Right cardiac atrium (tissue), 5 donors: ENCODE measurements at places on chromosomes 13 and 19. TPM values are rescaled to one million over a fixed set of nuclear protein-coding genes. Genes with fewer than 3 reads are reported as not detected.
A peak's percentile ranks its signal among the peaks of the same experiment; 100 is the strongest.

DNA sequence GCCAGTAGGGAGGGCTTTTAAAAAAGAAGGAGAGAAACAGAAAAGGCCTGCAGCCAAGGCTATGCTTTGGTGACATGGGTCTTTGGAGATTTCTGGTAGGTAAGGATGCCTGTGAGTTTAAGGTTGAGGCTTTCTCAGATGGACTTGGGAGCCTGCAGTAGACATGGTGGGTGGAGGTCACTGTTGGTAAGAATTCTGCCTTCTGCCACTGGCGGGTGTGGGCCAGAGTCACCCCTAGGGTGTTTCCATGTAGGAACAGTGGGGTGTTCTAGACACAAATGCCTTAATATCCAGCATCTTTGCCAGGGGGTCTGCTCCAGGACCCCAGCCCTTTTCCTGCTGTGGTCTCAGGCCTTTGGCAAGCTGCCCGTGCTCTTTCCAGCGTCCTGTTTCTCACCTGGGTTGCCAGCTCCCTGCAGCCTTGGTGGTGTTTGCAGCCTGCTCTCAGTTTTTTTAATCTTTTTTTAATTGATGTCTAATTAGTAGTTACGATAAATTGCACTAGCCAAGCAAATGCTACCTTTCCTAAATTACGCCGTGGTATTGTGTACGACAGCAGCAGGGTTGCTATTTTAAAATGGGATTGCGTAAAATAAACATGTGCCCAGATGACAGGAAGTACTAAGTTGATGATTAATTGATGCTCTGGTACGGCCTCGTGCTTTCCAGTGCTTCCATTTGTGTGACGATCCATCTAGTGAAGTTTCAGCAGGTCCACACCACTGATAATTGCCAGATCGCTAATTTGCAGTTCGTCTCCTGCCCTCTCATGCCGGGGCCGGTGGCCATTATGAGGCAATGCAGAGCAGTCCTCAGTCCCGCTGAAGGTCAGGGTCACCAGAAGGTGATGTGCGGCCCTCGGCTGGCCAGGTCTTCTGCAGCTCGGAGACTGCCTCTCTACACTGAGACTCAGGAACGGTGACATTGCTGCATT is 35.3 kb upstream of the NPAS1 start:
- peak; percentile 51 for DNase-seq

The ZNF223 gene
- total RNA-seq: 3.2 TPM

DNA sequence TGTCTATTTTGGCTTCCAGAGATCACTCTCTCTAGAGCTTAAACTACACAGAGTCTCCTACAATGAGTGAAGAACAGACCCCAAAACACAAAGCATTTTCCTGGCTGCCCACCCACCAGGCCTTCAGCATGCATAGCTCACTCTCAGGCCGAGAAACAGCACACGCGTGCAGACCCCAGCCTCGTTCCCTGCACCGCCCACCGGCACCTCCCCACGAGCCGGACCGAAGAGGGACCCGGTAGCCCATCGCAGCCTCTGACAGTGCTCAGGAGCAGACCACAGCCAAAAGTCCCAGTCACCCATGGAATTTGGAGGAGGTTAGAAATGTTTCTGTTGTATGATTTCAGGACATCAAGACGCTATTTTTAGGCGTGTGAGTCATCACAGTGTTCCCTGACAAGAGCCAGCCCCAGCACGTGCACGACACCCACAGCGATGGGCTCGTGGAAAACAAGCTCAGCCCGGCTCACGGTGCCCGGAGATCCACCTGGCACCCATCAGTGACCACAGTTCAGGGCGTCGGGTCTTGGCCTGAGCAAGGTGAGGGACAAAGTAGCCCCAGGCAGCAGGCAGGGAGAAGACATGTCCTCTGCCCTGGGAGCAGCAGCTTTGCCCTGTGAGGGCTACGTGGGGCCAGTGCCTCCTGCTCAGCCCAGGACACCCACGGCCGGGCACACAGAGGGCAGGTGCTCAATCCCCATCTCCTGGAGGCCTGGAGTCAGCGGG is 50.1 kb upstream of the SPACA7 start:
- peak; percentile 35 for DNase-seq

The FCER2 gene
- not detected for total RNA-seq

GRCh38 chr13:106917024-106917571 is 349.2 kb upstream of the ARGLU1 start:
- DNase-seq: peak; percentile 78

- DNase-seq: no peak
These were observed 757 bp downstream of the CCDC124 start for GRCh38 chr19:17933414-17934129.

GRCh38 chr13:110562036-110562597 is 595 bp upstream of the RAB20 start:
- DNase-seq: no peak

The SERP2 gene
- 19.4 TPM for total RNA-seq

DNA sequence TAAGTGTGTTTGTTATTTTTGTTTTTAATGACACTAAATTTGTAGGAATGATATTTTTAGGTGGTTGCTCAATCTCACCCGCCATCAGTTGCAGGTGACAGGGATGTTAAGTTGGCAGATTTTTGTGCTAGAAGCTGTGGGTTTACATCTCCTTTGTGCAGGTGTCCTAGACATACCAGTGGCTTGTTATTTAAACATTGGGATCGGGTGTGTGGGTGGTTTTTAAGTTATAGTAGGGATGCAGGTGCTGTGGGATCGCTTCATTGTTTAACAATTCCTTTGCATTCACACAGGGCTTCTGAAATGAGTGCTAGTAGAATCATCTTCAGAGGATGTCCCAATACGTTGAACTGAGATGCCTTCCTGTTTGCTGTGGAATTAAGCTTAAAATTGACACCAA is 100.0 kb downstream of the SHISA2 start:
- DNase-seq: no peak

DNA sequence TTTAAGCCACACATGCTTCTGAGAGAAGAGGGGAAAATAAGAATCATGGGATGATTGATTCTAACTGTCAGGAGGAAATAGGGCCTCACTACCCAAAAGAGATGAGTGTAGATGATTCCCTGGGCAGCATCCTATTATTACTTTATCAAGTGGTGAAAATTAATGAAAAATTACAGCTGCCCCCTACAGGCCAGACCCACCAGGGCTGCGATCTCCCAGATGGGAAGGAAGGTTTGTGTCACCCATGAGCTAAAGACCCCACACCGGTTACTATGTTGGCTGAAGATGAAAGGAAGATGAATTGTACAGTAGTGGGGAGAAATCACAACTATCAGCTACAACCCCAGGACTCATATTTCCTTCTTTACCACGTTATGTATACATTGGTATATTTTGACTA is 49.5 kb downstream of the RFC3 start:
- no peak for DNase-seq

GRCh38 chr19:45595814-45596213 is 6.2 kb downstream of the GPR4 start:
- no peak for DNase-seq

The CTXN1 gene
- total RNA-seq: not detected

DNA sequence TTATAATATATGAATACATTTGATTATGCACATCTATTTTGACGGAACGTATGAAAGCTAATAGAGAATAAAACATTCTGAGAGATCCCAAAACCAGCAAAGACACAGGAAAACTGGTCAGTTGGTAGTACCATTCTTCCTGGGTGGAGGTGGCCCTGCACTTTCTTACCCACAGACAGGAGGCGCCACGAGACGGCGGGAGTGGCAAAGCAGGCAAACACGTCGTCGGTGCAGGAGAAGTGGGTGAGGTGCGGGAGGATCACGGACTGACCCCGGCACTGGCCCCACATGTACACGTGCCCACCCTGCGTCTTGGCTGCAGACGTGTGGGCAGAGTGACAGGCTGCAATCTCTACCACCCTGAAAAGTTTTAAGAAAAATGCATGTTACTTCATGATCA is 36.1 kb downstream of the RCBTB1 start:
- no peak for DNase-seq

- DNase-seq: no peak
These were observed 15.3 kb downstream of the COLGALT1 start for GRCh38 chr19:17570791-17571190.

GRCh38 chr13:34376483-34376882 is 558.5 kb downstream of the RFC3 start:
- no peak for DNase-seq

DNA sequence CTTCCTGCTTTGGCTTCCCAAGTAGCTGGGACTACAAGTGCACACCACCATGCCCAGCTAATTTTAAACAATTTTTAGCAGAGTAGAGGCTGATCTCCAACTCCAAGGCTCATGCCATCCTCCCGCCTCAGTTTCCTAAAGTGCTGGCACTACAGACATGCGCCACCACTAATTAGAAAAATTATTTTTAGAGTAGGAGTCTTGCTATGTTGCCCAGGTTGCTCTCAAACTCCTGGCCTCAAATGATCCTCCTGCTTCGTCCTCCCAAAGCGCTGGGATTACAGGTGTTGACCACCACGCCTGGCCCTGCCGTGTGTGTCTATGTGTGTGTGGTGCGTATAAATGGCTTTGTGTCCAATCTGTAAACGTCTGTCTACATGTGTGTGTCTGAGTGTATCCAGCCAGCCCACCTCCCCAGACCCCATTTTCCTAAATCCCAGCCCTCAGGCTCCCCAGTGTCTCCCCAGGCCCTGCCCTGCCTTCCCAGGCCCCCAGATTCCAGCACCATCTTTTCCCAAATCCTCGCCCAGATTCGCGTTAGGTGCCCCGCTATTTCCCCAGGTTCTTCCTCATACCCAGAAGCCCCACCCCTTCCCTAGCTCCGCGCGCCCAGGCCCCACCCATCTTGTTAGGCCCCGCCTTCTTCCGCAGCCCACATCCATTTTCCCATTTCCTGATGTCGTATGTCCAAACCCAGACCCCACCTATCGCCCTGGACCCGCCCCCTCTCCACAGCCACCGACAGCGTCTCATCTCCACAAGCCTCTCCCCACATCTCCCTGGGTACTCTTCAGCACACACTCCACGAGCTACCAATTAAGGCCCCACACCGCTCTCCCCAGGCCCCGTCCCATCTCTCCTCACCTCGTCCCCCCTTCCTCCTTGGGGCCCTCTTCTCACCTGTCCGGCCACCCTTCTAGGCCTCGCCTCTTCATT is 24.9 kb downstream of the SLC8A2 start:
- no peak for DNase-seq

DNA sequence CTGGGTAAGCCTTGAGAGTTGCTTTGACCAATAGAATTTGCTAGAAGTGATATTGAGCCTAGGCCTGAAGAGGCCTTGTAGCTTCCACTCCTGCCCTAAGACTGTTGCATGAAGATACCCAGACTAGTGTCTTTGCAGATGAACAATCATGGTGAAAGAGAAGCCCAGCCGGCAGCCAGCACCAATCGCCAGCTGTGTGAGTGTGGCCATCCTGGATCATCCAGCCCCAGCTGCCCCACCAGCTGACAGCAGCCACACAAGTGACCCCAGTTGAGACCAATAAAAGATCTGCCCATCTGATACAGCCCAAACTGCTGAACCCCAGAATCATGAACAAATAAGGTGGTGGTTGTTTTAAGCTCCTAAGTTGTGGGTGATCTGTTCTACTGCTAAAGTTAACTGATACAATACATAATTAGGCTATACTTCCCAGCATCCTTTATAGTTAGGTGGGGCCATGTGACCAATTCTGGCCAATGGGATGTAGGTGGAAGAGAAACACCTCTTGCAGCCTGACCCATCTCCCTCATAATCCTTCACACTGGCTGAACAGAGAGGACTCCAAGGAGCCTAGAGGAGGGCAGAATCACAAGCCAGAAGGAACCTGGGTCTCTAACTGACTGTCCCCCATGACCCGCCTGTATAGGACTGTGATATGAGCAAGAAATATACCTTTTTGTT is 9.4 kb upstream of the ZNF428 start:
- DNase-seq: no peak

The BCL3 gene
- 39.4 TPM for total RNA-seq

The KLK14 gene
- total RNA-seq: not detected

DNA sequence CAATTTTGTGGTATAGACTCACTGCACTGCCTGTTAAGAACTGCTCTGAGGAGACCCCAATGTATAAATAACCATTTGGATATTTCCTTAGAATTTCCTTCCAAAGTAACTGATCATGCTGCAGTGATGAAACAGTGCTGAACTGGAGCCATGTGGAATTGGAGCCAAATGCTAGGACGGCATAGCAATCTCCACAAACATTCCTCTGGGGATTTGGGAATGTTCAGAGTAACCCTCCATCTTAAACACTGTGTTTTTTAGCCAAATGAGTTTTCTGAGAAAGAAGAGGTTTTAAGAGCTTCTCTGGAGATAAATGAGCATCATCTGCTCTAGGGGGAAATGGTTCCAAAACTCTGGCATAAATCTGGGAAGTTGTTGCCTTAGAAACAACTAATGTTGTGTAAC is 98.2 kb downstream of the OLFM4 start:
- peak; percentile 57 for DNase-seq

The ALOX5AP gene
- 7.9 TPM for total RNA-seq

The DDX39A gene
- total RNA-seq: 26.3 TPM

- peak; percentile 59 for DNase-seq
These were observed 572.8 kb downstream of the PCDH9 start for GRCh38 chr13:66657165-66657881.

DNA sequence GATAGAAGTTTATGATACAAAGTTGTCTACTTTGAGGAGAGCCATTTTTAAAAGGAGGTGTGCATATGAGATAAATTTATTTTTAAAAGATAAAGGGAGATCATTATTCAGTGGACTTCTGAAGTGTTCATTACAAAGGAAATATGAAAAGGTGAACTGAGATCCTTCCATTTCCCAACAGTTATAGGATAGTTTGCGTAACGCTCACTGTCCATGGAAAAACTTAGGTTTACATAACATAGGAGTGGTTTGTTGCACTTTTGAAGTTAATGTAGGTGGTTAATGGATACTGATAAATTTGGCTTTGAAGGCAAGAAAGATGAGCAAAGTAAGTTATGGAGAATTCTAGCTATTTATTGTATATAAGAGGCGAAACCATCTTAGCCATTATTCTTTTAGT is 92.5 kb downstream of the WDFY2 start:
- DNase-seq: no peak

DNA sequence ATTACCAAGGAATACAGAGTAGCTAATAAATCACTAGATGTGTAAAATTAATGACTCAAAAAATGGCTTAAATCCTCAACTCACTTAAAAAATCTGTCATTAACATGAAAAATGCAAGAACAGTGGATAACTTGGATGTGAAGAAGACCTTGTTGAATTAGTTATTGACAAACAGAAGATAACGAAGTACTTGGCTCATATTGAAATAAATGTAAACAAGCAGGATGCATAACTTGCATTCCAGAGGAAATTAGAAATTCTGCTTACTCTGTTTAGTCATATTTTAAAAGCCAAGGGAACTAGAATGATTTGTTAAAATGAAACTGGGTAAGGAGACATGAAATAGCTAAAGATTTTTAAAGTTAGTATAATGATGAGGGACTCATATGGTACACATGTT is 1812.2 kb downstream of the PCDH9 start:
- DNase-seq: no peak

- DNase-seq: no peak
These were observed 189.3 kb upstream of the GPR12 start for GRCh38 chr13:26949701-26950502.

The PEAK3 gene
- 2.0 TPM for total RNA-seq

GRCh38 chr13:36344886-36345437 is 1.2 kb downstream of the SPART start:
- DNase-seq: no peak
